CD4-positive, alpha-beta T cell (primary cell): ENCODE measurements at places on chromosomes 6 and 20.

- DNase-seq, result peak; percentile 25
Observed at GRCh38 chr6:111764238-111765175, 108.7 kb downstream of the FYN start.

- DNase-seq, result no peak
Observed at GRCh38 chr6:107284805-107285204, 169.5 kb upstream of the BEND3 start.

- no peak for DNase-seq
Observed at GRCh38 chr6:43964659-43965570, 162.3 kb downstream of the MRPL14 start.

- no peak for DNase-seq
Observed at GRCh38 chr6:133083248-133083967, 157.7 kb upstream of the EYA4 start.

GRCh38 chr6:125102891-125103290 lies 50.7 kb upstream of the TPD52L1 start:
- DNase-seq, result no peak

GRCh38 chr6:130041594-130041993 lies 23.2 kb downstream of the L3MBTL3 start:
- DNase-seq, result no peak

DNA sequence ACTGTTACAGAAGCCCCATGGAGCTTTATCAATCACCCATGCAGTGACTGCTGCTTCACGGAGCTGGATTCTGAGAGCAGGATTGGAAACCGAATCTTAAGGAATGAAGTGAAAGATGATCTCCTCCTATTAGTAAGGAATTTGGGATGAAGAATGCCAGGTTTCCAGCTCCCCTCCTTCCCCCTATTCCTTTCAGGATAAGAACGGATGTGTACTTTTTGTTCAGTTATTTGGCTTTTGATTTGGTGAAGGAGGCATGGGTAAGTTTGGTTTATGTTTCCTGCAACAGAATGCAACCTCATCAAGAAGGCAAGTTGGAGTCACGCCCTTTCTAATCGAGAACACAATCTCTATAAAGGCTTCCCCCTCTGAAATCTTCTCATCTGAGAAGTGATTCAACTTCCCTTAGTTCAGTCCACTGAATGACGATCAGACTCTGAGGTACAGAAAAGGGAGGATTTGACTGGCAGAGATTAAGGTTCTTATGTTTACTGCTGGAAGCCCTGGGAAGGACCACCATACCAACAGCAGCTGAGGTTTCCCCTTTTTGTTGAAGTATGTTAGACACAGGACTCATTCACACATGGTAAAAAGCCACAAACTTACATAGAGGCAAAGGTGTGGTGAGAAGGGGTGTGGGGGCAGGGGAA lies 5.5 kb downstream of the ELMO2 start:
- DNase-seq, result no peak

GRCh38 chr6:142740449-142740848 lies 204.5 kb downstream of the HIVEP2 start:
- no peak for DNase-seq

- DNase-seq, result no peak
Observed at GRCh38 chr6:25981568-25982263, 19.1 kb downstream of the TRIM38 start.

- no peak for DNase-seq
Observed at GRCh38 chr20:41900201-41900691, 282.1 kb upstream of the CHD6 start.

- no peak for DNase-seq
Observed at GRCh38 chr6:103140308-103141027, 1719.3 kb downstream of the HACE1 start.

DNA sequence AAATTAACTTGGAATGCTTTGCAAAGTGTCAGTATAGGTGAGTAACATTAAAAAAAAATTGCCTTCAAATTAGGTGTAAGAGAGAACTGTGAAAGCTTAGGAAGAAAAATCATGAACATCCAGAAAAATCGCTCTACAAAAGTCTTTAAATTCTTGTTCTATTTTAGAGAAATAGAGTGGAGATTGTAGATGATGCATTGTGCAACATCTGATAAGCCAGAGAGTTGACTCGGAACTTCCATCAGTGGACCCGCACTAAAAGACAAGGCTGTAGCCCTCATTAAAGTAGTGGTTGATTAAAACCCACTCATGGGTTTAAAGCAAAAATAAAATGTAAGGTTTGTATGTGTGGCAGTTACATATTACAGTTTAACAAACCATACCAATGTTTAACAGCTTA lies 35.8 kb downstream of the MAP3K4 start:
- DNase-seq, result no peak

- no peak for DNase-seq
Observed at GRCh38 chr20:1595333-1595732, 24.5 kb downstream of the SIRPB1 start.

DNA sequence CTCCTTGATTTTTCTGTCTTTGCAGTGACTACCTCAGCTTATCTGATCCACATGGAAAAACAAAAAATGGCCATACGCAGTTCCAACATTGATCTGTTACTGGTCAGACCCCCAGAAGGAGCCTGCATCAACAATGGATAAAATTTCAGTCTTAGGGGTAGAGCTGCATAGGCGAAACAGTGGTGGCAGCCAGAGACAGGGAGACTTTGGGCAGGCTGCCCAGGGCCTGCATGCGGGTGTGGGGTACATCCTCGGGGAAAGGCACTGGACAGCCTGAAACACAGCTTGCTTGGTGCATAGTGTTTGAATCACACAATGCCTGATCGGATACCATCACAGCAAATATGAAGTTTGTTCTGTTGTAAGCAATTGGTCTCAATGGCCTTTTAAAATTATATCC lies 847.8 kb downstream of the QKI start:
- DNase-seq, result no peak

DNA sequence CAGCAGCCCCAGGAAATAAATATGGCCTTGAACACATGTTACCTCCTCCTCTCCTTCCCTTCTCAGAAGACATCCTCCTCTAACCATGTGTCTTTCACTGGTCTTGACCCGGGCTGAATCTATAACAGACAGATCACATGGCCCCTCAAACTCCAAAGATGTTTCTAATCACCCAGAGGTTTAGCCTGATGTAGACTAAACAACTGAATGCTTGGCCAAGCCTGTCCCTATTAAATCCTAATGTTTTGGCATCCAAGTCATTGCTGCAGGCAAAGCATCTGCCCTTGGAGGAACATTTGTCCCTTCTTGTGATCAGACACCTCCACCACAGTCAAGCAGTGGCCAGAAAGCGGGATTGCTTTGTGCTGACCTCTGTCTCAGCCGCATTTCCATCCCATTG lies 65.5 kb downstream of the ANKRD60 start:
- no peak for DNase-seq

DNA sequence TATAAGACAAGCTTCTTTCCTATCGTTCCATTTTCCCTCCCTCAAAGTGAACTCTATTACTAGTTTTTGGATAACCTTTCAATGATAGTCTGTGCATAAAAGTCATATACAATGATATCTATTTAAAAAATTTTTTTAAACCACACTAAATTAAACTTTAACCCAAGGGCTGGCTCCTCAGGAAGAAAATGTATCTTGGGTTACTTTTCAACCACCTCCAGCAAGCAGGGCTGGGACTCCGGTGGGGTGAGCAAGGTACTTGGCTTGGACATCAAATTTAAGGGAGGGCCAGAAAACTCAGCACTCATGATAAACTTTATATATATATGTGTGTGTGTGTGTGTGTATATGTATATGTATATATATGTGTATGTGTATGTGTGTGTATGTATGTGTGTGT lies 13.9 kb upstream of the PPP1R3G start:
- no peak for DNase-seq

DNA sequence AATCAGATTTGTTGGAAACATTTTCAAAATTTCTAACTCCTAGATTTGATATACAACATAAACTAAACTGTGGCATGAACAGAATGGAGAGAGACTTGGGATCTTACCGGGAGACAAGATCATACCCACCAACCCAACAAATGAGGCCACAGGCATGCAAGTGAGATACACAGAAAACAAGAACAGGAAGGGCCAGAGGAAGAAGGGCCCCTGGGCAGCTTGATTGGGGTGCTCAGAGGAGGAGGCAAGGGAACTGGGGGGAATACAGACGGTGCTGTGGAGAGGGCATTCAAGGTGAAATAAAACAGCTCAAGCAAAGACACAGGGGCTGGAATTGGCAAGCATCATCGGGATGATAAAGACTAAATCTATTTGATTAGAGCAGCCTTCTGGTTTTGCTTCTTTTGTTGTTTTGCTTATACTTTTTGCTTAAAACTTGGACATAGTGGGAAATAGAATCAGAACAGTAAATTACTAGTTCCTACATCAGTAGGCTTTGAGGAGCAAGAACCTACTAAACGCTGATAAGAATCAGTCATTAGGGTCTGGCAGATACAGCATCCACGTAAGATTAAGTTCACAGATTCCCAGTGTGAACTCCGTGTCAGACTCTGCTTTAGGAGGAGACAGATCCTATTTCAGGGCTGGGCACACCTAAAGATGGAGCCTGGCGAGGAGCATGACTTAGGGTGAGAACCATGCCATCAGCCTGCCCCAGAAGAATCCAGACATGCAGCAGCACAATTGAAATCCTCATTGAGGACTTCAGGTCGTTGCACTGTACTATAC lies 3.5 kb upstream of the RAMACL start:
- no peak for DNase-seq

- no peak for DNase-seq
Observed at GRCh38 chr20:17640875-17641378, 41.1 kb downstream of the RRBP1 start.

GRCh38 chr6:30405934-30406333 lies 61.0 kb downstream of the RPP21 start:
- no peak for DNase-seq

GRCh38 chr6:137025786-137026730 lies 18.7 kb downstream of the IL20RA start:
- DNase-seq, result peak; percentile 19

- DNase-seq, result peak; percentile 52
Observed at GRCh38 chr20:49888212-49889000, 26.9 kb downstream of the SPATA2 start.

- DNase-seq, result no peak
Observed at GRCh38 chr20:41784209-41784958, 166.2 kb upstream of the CHD6 start.

DNA sequence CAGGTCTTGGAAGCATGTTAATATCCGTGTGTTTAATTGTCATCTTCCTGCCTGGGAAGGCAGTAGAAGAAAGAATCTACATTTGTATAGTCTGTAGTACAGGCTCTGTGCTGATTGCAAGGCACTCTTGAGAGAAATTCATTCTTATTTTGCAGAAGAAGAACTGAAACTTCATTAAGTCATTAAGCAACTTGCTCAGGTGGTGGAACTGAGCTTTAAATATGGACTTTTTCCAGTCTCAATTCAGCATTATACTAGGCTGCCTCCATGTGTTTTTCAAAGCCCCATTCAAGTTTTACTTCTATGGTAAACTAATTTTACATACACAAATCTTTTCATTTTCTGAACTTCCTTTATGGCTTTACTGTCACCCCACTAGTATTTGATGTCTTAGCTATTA lies 18.7 kb downstream of the ZNF451 start:
- no peak for DNase-seq

GRCh38 chr6:72712910-72713309 lies 91.0 kb downstream of the KCNQ5 start:
- no peak for DNase-seq

GRCh38 chr20:49859807-49860206 lies 47.2 kb downstream of the SLC9A8 start:
- DNase-seq, result no peak

- DNase-seq, result no peak
Observed at GRCh38 chr6:128208078-128208477, 307.2 kb upstream of the THEMIS start.

GRCh38 chr6:134702279-134702678 lies 247.6 kb downstream of the ALDH8A1 start:
- DNase-seq, result no peak

GRCh38 chr6:84688141-84688873 lies 76.1 kb downstream of the TBX18 start:
- no peak for DNase-seq

- no peak for DNase-seq
Observed at GRCh38 chr6:147653631-147654030, 145.1 kb downstream of the SAMD5 start.

- no peak for DNase-seq
Observed at GRCh38 chr20:17910828-17911294, 57.7 kb downstream of the SNX5 start.

- DNase-seq, result no peak
Observed at GRCh38 chr20:48006036-48006833, 221.0 kb upstream of the SULF2 start.

GRCh38 chr6:9409126-9409525 lies 973.8 kb upstream of the SLC35B3 start:
- no peak for DNase-seq

DNA sequence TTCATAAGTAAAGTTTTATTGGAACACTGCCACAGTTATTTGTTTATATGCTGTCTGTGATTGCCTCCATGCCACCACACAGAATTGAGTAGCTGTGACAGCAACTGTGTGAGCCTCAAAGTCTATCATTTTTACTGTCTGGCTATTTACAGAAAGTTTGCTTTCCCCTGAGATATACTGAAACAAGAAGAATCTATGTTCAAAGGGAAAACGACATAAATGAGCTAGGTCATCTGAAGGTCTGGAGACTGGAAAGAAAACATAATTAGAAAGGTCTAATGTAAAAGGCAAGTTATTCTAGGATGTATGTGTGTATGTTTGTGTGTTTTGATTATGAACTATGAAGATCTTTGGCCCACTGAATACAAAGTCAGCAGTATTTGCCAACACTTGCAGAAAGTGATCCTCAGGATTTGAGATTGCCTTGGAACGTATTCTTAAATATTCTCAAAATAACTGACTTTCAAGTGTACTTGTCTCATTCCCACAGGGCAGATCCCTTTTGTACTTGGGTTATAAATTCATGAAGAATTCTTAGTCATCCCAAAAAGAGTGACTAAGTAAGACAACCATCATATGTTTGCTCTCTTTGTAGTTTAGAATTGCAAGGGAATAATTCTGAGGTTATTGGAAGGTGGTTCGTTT lies 677.7 kb downstream of the DOK5 start:
- no peak for DNase-seq

GRCh38 chr20:49584418-49585382 lies 16.8 kb upstream of the PTGIS start:
- peak; percentile 15 for DNase-seq

- peak; percentile 17 for DNase-seq
Observed at GRCh38 chr20:58312836-58313235, 3.3 kb downstream of the RAB22A start.

DNA sequence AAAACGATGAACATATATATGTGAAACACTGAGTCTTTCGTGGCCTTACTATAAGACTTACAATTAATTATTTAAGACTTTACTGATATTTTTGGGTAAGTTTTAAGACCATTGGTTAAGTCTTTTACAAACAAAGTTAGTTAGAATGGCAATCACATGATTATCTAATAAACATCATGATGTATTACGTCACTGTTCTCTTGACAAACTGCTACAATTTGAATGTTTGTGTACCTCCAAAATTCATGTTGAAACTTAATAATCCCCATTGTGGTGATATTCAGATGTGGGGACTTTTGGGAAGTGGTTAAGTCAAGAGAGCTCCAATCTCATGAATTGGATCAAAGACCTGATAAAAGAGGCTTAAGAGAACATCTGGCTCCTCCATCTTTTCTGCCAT lies 25.9 kb upstream of the B3GAT2 start:
- DNase-seq, result no peak
